ENCODE measurements at places on chromosomes 6 and 20.

DNA sequence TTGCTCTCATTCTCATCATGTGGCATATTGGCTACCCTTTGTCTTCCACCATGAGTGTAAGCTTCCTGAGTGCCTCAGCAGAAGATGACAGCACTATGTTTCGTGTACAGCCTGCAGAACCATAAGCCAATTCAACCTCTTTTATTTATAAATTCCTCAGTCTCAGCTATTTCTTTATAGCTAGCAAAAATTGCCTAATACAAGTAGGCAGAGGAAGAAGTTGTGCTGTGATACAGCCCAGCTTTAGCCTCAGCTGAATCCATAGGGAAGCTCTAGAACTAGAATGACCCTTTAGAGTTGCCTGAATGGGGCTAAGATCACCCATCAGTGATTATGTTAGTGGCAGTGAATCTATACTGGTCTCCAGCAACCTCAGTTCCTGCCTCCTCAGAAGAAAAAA is 19.0 kb upstream of the SERINC1 start:
- no peak for DNase-seq

DNA sequence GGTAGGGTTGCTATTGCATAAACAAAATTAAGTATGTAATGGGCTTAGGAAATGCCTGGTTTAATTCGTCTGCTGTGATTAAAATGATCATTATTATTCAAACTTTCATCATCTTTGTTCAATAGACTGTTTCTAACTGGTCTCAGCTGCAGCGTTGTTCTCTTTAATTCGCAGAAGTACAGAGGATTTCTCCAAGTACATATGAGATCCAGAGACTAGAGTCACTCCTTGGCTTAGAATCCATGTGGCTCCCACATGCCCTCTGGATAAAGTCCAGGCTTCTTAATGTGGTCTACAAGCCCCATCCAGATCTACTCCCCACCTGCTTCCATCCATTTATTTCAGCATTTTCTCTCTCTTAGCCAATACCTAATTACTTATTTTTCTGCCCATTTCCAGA is 1.1 kb upstream of the ZBTB24 start:
- DNase-seq = no peak

GRCh38 chr6:11621119-11621518 is 83.6 kb downstream of the TMEM170B start:
- no peak for DNase-seq

DNA sequence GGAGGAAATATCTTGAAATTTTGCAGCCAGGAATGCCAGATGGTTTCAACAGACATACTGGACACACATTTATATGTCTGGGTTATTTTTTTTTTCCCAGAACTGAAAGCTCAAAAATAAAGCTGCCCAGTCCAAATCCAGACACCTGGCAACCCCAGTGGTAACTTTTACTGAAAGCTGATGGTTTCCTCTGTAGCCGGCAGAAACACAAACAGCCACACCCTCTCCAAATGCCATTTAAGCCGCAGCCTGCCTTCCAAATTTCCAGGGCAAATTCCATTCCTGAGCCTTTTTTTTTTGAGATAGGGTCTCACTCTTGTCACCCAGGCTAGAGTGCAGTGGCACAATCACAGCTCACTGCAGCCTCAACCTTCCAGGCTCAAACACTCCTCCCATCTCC is 6.5 kb upstream of the PREX1 start:
- no peak for DNase-seq

DNA sequence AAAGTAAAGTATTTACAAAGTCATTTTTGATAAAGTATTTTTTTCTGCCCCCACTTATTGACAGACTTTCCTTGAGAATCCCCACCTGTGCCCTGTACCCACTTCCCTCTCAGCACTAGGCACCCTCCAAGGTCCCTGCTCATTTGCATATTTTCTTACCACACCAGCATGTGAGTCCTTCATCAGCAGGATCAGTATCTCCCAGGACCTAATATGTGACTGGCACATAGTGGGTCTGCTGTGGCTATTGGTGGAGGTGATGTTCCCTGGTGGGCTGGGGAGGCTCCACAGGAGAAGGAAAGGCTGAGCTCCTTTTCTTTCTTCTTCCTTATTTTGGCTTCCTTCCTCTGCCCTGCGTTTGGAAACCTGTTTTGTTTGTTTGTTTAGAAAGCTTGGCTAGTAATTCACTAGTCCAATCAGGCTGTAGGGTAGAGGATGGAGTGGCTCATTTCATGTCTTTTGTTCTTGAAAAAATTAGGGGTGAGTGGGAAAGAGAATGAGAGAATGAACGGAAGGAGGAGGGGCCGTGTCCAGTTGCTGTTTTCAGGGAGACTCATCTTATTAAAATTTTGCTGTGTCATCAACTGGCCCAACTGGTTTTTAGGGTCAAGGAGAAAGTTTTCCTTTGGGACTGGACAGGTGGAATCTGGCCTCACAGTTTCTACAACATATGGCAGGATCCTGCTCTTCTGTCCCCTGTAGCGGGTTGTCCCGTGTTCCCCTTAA is 2.8 kb upstream of the RNF24 start:
- no peak for DNase-seq

- no peak for DNase-seq
Measured at GRCh38 chr20:63155266-63156165, 60.4 kb downstream of the YTHDF1 start.

- DNase-seq = no peak
Measured at GRCh38 chr6:16749516-16750485, 11.5 kb downstream of the ATXN1 start.

Data from CD4-positive, alpha-beta T cell treated with Interleukin-6 at 100 ng/mL for 8 hours (primary cell).